ENCODE measurements at places on chromosomes 1 and 21. TPM values are rescaled to one million over a fixed set of nuclear protein-coding genes. Genes with fewer than 3 reads are reported as not detected.

The TTC24 gene
- not detected for total RNA-seq

The NUAK2 gene
- total RNA-seq = 15.5 TPM

The GRIK3 gene
- not detected for total RNA-seq

The KRTAP19-2 gene
- total RNA-seq = not detected

The CYP4A11 gene
- total RNA-seq = not detected

The MATN1 gene
- total RNA-seq = not detected

The AMY1A gene
- total RNA-seq = not detected

The TMEM52 gene
- 0.70 TPM for total RNA-seq

The STPG1 gene
- 10.2 TPM for total RNA-seq

The S100A3 gene
- 12.7 TPM for total RNA-seq

The KCND3 gene
- 0.08 TPM for total RNA-seq

The SLAMF7 gene
- total RNA-seq = 0.19 TPM

The RHD gene
- not detected for total RNA-seq

The PCAT6 gene
- total RNA-seq = not detected

The DENND2D gene
- 22.7 TPM for total RNA-seq

The USH2A gene
- not detected for total RNA-seq

The HES3 gene
- not detected for total RNA-seq

The C1orf185 gene
- total RNA-seq = not detected

The PM20D1 gene
- not detected for total RNA-seq

The LCE1C gene
- 1.1 TPM for total RNA-seq

The MAEL gene
- total RNA-seq = not detected

The ZNF593OS gene
- total RNA-seq = not detected

The F5 gene
- total RNA-seq = not detected

The MIXL1 gene
- not detected for total RNA-seq

The TMEM82 gene
- total RNA-seq = not detected

The ACKR1 gene
- not detected for total RNA-seq

The GJC2 gene
- total RNA-seq = 0.38 TPM

The AGMAT gene
- 5.5 TPM for total RNA-seq
